ENCODE measurements at places on chromosomes 5 and 9.

GRCh38 chr5:178826216-178826615, 33.5 kb upstream of the ZNF354B start:
- no peak for DNase-seq

- DNase-seq = no peak
These were observed 28.3 kb downstream of the LEAP2 start for GRCh38 chr5:132901730-132902129.

DNA sequence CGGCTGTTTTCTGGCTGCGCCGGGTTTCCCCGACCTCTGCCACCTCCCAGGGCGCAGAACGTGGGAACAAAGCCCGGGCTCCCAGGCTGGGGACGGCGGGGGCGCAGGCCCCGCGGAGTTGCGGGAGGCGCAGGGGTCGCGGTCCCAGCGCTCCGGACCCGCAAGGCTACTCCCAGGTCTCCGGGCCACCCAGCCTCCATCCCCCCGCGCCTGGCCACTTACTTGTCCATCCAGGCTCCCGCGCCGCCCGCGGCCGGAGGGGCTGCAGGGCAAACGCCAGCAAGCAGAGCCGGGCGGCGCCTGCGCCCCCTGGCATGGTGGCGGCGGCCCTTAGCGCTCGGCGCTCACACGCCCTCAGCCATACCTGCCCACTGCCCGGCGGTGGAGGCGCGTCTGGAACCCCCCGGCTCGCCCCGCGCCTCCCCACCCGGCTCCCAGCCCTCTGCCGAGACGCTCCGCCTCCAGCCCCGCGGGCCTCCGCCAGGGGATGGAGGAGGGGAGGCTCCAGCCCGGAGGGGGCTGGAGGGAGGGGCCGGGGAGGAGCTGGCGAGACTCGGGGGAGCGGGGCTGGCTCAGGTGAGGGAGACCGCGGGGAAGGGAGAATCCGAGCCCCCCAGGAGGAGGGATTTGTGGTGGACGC, at the start of gene ADAM19:
ADAM19 (minus strand) TSS at position 395 of the 640 bp plus-strand sequence; CDS start at position 316, 79 bp downstream.
- DNase-seq = peak; percentile 75

- DNase-seq = no peak
These were observed 41.9 kb downstream of the ITGA1 start for GRCh38 chr5:52829664-52830063.

GRCh38 chr5:35067985-35068384, 20.2 kb upstream of the AGXT2 start:
- DNase-seq = no peak

GRCh38 chr5:177474002-177474476, 605 bp upstream of the DBN1 start:
- no peak for DNase-seq

DNA sequence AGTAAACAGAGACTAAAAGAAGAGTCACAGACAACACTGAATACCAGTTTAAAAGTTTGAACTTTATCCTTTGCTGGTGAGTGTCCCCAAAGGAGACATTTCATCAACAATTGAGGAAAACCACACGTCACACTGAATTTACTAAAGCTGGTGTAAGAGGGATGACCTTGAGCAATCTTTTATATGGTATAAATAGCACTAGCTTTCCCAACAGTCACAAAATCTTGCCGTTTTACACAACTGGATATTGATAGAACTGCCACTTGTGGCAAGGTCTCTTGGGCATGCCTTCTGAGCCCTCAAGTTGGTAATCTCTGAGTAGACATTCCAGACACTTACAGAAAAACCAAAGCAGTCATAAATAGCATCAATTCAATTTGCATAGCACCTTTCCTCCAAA, 311.5 kb upstream of the TARS1 start:
- no peak for DNase-seq

DNA sequence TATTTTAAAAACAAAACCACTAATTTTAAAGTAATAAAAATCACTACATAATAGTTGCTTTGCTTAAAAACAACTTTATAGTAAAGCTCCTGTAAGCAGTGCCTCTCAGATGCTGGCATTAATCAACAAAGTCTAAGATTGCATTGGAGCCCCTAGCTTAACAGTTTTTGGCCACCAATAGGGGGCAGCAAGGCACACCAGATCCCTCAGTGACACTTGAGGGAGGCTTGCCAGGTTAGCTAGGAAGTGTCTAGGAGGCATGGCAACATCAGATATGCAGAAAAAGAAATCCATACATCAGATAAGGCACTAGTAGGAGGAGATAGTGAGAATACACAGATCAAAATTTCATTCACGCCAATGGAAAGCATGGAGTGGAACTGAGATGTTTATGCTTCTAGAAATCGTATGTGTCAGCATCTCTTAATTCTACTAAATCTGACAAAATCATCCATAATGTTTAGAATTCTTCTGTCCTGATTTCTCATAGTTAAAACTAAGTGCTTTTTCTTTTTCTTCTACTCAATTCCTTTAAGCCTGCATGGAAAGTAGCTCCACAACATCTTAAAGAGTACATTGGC, 73.6 kb upstream of the PAM start:
- DNase-seq = peak; percentile 75

DNA sequence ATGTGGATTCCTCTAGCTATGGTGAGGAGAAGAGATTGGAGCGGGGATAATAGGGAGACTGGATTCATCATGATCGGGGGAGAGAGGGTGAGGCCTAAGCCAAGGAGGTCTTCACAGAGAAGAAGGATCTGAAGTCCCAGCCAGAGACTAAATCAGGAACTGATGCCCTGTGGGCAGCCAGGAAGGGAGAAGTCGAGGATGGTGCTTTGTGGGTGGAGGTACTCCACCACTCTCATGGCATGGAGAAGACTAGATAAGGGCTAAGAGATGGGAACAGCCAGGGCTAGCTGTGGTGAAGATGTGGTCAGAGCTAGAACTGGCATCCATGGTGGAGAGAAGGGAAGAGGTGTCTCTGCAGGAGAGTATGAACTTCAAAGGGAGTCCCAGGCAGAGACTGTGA, 3.0 kb upstream of the RGS14 start:
- DNase-seq = no peak

GRCh38 chr5:158272409-158272808, 413.5 kb upstream of the CLINT1 start:
- no peak for DNase-seq

- DNase-seq = no peak
These were observed 28.4 kb upstream of the GADD45G start for GRCh38 chr9:89576404-89576839.

GRCh38 chr9:91186632-91187108, 175.0 kb downstream of the AUH start:
- DNase-seq = no peak

GRCh38 chr9:133658442-133659431, 22.6 kb downstream of the DBH start:
- peak; percentile 71 for DNase-seq

GRCh38 chr5:5103245-5103644, 36.9 kb upstream of the ADAMTS16 start:
- no peak for DNase-seq

GRCh38 chr5:58060996-58061395, 398.9 kb downstream of the PLK2 start:
- no peak for DNase-seq

DNA sequence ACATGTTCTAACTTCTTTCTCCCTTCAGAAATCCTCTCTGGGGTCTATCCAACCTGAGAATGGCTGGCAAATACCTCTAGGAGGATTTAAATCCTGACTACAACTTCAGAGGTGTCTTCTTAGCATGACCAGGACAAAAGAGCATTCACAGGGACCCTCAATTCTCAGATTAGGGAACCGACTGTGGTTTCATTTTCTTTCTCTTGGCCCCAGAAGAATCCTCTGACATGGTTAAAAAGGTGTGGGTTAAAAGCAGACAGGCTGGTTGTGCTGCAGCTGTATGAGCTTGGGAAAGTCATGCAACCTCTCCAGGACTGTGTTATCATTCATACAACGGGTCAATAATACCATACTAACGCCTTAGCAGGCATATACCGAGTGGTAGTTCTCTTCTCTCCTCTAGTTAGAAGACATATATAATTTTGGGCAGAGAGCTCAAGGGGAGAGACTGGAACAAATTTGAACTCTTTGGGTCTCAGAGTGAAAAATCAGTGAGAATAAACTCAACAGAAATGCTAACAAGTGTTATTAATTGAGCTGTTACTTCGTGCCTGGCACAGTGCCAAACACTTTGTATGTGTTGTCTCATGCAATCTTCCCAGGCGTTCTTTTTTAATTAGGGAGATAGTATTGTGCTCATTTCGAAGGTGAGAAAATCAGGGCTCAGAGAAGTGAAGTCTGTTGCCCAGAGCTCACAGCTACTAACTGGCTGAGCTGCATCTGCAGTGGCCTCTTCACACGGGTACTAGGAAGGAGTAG, 35.2 kb downstream of the INSYN2B start:
- no peak for DNase-seq

DNA sequence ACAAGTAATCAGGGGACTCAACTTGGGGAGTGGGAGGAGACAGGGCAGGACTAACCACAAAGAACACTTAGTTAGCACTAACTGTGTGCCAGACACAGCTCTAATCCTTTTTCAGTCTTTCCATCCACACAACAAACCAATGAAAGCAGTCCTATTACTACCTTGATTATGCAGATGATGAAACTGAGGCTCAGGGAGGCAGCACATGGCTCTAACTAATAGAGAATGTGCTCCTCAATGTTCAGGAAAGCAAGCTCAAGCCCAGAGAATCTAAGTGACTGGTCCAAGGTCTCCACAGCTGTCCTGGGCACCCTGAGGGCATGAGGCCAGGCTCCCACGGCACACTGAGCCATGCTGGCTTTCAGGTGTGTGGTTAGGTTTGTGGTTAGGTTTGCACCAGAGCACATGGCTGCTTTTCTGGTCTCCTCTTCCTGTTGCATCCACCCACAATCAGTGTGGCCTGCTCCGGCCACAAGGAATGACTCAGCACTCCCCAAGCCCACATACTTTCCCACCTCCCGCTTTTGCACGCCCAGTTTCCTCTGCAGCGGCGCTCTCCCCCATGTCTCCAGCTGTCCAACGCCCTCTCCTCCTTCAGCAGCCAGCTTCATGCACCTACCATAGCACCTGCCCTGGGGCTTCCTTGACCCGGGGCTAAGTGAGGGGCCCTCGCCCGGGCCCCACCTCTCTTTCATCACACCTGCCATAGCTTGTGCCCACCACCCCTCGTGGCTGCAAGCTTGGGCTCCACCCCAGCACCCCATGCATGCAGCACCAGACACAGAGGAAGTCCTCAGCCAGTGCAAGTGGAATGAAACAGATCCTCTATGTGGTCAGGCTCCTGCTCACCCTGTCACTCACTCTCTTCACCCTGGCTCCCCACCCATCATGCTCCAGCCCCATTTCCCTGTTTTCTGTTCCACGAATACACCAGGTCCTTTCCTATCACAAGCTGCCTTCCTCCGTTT, 133.1 kb downstream of the GABBR2 start:
- DNase-seq = no peak

GRCh38 chr9:133234577-133235322, 25.7 kb upstream of the OBP2B start:
- no peak for DNase-seq

DNA sequence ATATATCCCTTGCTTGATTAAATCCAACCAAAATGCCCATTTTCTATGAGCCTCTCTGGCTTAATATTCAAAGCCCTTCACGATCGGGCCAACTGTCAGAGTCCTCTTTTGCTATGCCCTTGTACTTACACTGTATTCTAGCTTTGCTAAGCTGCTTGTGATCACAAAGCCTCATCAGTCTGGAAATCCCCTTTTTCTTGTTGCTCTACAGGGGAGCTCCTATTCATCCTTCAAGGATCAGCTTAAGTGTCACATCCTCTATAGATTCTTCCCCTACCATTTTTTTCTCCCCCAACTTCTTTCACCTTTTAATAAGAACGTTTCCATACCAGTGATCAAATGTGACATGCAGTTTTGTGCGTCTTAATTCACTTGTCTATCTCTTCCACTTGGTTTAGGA, 450.4 kb upstream of the CHD1 start:
- DNase-seq = no peak

Measured in psoas muscle (tissue), 8 donors.